Activated CD4-positive, alpha-beta T cell treated with anti-CD3 and anti-CD28 coated beads, Interleukin-2, Interleukin-4, amounts not matched to agents 100 ng/mL and 50 ng/mL, durations not matched to agents 16 hours and 8 hours (primary cell): ENCODE measurements at places on chromosomes 1 and 21.

DNA sequence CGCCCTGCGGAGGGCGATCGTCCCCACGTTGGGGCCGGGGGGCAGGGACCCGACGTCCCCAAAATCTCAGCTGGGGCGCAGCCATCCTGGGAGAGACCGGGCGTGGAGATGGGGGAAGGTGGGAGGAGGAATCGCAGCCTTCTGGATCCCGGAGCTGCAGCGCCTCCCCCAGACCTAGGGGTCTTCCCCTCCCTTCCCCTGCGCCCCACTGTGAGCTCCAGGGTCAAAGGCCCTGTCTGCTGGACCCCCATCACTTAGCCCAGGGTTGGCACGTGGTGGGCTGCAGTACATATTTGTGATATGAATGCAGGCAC lies 90.2 kb upstream of the VAMP3 start:
- no peak for DNase-seq

GRCh38 chr1:77888081-77888780 lies at the start of gene NEXN:
TSS of gene NEXN (plus strand) at chr1:77888624. CDS start at chr1:77916107, 27,483 bp downstream.
- no peak for DNase-seq

- no peak for DNase-seq
These were observed 20.8 kb upstream of the C1orf159 start for GRCh38 chr1:1136547-1137230.

DNA sequence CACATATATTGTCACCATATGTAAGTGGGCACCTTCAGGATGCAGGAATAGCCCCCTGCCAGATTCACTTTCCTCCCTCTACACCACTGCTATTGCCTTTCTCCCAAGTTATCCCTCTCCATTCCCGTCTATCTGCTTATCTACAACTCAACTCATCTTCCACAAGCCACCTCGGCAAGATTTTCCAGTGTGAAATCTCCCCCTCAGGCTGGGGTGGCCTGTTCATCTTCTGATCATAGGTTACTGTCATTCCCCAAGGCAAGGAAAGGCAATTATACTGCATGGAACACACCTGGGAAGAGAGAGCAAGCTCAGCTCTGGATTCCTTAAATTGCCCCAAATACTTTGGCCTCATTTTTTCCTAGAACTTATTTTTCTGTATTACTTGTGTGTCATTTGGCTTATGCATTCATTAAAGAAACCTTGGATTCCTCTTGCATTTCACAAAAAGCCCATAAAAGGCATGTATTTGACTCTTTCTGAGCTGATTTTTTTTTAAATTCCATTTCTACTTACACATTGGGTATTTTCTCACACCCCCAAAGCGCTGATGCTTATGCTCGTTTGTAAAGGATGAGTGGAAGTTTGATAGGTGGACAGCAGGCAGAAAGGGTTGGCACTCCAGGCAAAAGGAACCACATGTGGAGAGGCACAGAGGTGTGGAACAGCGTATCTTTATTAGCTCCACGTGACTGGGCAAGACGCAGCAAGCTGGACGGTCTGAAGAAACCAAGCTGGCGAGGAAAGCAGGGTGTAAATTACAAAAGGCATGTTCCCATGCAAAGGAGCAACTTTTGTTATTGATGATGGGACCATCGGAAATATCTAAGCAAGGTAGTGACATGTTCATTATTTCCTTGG lies 169.7 kb upstream of the RAB4A start:
- DNase-seq = no peak

- no peak for DNase-seq
These were observed 6.0 kb upstream of the SF3A3 start for GRCh38 chr1:37995751-37996345.

DNA sequence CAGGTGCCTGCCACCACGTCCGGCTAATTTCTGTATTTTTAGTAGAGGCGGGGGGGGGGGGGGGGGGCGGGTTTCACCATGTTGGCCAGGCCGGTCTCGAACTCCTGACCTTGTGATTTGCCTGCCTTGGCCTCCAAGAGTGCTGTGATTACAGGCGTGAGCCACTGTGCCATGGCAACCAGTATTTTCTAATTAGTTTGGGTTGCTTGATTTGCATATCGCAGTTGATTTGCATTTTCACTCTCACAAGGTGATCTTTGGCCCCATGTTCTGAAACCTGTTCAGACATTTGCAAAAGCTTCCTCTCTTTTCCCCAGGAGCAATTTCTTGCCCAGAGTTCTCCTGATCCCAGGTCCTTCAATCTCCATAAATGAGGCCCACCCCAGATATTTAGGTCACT lies 1.7 kb downstream of the TOR3A start:
- DNase-seq = no peak

DNA sequence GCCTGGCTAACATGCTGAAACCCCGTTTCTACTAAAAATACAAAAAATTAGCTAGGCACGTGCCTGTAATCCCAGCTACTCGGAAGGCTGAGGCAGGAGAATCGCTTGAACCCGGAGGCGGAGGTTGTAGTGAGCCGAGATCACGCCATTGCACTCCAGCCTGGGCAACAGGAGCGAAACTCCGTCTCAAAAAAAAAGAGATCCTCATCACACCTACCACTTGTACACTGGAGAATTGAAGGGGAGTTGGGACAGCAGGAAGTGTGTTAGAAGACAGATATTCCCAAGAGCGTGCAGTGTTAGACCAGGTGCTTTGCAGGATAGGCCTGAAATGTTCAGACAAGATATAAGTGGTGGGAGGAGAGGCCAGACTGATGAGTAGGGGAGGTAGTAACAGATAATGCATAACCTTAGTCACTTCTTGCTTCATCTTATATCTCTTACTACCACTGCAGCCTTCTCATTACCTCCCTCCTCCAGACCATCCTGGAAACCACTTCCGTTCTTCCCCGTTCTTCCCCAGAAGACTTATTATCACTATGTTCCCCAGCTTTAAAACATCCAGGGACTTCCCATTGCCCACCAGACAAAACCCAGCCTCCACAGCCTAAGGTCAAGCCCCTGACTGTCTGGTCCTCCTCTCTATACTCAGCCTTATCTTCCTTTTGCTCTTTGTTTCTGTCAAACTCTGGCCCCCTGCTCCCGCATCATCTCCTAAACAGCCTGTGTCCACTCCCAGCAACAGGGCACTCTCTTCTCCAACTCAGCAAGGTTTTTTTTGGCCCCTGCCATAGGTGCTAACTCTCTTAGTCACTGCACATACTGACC lies 21.3 kb downstream of the FAM20B start:
- no peak for DNase-seq

- no peak for DNase-seq
These were observed 77.1 kb upstream of the COG2 start for GRCh38 chr1:230565141-230565540.

- DNase-seq = no peak
These were observed 262.3 kb downstream of the NFIA start for GRCh38 chr1:61344696-61345095.

- no peak for DNase-seq
These were observed 149.3 kb downstream of the SYF2 start for GRCh38 chr1:25082995-25083394.

GRCh38 chr1:209866201-209866600 lies 38.4 kb downstream of the UTP25 start:
- no peak for DNase-seq

DNA sequence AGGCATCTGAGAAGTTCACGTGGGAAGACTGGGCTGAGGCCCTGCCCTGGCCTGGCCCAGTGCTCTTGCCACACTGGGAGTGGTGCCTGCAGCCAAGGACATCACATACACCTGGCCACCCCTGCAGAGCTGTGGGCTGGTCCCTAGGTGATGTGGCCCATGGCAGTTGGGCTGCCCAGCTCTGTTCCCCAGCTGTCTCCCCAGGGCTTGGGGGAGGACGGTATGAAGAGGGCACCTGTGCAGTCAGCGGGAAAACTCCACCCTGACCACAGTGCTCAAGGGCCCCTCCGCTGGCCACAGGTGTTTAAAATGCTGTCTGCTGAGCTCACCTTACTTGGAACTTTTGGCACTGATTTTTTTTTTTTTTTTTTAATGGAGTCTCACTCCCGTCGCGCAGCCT lies 120.4 kb upstream of the SLC25A33 start:
- DNase-seq = no peak
